ENCODE measurements at places on chromosomes 4 and X. TPM values are rescaled to one million over a fixed set of nuclear protein-coding genes. Genes with fewer than 3 reads are reported as not detected.
A peak's percentile ranks its signal among the peaks of the same experiment; 100 is the strongest.

GRCh38 chrX:71492231-71493065 lies 40.5 kb upstream of the OGT start:
- peak; percentile 41 for DNase-seq

DNA sequence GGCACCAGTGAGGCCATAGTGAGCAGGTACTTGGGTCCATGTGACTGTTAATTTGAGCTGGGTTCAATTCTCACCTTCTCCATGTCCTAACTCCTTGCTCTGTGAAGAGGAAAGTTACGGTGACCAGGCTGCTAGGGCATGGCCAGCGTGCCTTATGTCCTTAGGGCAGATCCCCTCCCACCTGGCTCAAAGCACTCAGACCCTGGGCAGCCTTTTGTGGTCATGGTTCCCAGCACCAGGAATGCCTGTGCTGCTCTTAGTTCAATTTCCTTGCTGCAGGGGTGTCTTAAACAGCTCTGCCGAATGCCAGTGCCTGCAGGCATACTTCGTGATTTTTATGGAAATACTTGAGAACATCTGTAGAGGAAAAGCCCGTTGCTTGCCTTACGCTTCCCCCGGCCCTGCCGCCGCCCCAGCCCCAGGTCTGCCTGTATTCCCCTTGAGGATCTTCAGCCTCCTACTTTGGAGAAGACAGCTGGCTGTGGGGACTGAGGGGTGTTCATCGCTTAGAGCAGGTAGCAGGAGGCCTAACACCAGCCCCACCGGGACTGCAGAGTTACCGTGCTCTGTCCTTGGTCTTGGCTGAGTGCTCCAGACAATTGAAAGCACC lies 3.1 kb upstream of the CDK16 start:
- DNase-seq: no peak

DNA sequence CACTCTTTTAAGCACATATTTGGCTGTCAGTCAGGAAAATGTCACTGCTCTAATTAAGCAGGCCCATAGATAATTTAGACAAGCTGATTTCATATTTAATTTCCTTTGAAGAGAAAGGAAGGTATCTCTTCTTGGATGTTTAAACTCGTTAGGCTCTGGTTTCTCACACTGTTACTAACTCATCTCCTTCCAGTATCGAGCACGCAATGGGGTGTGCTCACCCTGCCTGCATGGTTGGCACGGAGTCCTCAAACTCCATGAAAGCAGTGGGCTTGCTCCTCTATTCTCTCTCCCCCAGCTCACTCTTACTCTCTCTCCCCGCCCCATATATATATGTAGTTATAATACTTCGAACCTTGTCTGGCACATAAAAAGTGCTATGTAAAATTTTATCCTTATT lies 76.9 kb downstream of the EGF start:
- DNase-seq: no peak

- DNase-seq: no peak
Observed at GRCh38 chr4:128322311-128322710, 34.7 kb upstream of the PGRMC2 start.

DNA sequence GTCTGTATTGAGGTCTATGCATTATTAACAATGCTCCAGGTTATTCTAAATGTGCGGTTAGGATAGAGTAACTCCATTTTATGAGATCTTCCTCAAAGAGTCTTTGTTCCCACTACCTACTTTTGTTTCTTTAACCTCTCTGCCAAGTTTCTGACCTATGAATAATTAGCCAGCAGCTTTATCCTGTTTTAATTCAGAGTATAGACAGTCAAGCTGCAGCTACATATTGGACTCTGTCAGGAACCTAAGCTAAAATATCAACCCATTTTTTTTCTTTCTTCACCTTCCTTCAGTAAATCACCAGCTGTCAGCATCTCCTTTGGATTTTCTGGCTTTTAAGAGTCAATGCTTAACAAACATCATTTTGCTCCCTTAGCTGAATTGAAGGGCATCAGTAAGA lies 72.3 kb downstream of the TMEM47 start:
- no peak for DNase-seq

Gene TRPC3
- 0.85 TPM for total RNA-seq

DNA sequence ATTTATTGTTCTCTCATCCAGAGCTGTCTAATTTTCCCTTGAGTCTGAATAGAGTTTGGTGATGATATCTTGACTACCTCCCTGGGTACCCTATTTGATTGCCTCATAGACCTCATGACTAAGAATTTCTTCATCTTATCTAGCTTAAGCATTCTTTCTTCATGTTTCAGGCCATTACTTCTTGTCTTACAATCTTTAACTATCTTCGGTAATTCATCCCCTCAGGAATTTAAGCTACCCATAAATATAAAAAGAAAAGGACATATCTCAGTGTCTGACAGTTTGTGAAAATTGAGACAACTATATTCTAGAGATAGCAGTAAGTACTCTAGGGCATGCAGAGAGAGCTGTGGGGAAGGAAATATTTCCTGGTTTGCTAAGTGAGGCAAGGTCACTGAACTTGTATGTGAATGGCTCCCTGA lies 466.1 kb upstream of the GRID2 start:
- no peak for DNase-seq

Gene MAGEC3
- total RNA-seq: not detected

Gene F8
- 3.9 TPM for total RNA-seq

Measured in activated CD4-positive, alpha-beta T cell treated with anti-CD3 and anti-CD28 coated beads, Interleukin-2, amount 10 ng/mL, durations not matched to agents 7 days and 5 days (primary cell).